NCI-H1417 treated with DMSO at 0.1 percent for 48 hours (cell line): ENCODE measurements at places on chromosomes 5 and 9.
A peak's percentile ranks its signal among the peaks of the same experiment; 100 is the strongest.

DNA sequence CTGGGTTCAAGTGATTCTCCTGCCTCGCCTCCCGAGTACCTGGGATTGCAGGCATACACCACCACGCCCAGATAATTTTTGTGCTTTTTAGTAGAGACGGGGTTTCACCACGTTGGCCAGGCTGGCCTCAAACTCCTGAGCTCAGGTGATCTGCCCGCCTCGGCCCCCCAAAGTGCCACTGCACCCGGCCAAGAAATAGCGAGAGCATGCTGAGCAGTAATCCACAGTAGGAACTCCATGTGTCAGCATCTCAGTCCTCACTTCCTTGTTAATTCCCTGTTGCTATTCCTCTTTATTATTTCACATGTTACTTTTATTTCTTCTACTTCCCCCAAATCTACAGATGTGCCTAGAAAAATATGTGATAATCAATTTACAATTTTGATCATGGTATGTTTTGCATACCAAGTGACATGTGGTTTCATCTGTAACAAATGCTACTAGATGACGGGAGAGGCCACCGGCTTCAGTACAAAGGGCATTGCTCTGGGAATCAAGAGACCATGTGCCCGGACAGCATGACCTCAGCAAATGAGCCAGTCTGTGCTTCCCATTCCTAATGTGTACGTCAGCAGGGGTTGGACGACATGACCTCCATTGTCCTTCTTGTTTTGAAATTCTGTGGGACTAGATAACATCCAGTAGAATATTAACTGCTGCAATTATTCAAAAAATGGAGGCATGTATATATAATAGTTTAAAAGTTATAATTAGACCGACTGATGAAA, 61.6 kb downstream of the FNBP1 start:
- DNase-seq, result no peak

DNA sequence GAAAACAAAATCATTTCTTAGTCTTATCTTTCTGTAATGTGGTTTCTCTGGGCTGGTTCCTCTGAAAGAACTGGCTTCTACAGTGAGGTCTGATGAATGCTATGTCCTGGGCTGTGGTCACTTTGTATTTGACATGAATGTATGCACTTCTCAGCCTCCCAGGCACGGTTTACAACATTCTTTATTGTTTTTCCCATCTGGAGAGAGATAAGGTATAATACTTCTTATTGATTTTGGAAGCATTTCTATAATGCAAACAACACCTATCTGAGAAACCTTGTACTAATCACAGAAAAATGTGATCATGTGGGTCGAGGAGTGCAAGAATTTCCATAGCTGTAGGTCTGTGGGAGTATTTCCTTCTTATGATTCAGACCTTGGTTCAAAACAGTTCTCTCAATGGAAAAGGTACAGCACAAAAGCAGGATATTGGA, 46.9 kb downstream of the ACTBL2 start:
- DNase-seq, result no peak

- DNase-seq, result no peak
These were observed 35.8 kb upstream of the MAST4 start for GRCh38 chr5:66560371-66560770.

DNA sequence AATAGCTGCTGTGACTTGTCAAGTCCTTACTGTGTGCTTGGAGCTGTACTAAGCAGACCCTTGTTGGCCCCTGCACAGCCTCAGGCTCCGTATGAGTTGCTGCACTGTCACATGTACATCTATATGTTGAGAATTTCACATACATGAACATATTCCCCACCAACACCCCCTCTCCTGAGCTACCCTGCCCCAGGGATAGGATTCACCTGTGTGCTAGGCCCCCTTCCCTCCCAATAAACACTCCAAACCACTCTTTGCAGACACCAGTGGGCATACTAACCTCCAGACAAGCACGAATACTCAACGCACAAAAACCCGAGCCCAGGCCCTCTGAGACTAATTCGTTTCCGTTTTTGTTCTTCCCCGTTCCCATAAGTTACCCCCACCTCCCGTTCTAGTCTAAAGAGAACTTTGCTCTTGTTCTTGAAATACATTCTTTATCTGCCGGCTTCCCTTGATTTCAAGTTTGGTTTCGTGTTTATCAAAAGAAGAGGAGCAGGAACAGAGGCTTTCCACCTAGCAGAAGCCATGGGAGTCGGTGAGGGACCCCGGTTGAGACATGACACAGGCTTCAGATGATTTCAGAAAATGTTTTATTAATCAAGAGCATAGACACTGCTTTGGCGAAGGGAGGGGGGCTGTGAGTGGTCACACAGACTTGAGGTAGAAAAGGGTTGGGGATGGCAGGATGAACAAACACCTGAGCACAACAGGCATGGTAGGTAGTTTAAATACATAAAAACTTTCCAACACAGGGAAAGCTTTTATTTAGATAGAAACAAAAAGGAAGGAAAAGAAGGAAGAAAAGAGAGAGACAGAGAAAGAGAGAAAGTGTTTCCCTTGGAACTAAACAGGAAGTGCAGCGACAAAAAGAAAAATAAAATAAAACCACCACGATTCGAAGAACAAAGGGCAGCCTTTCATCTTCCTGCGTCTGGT, 3.4 kb downstream of the HAND1 start:
- DNase-seq, result no peak

- DNase-seq, result peak; percentile 13
These were observed 381.8 kb downstream of the ADGRV1 start for GRCh38 chr5:90940227-90940995.
